ENCODE measurements at places on chromosomes 7 and 10. TPM values are rescaled to one million over a fixed set of nuclear protein-coding genes. Genes with fewer than 3 reads are reported as not detected.

Gene RAB11FIP2
- total RNA-seq, result 47.7 TPM

Gene TNS3
- total RNA-seq, result 67.3 TPM

Gene NEURL1
- under 0.01 TPM for total RNA-seq

Gene EPDR1
- 99.3 TPM for total RNA-seq

Gene GIMAP5
- not detected for total RNA-seq

Gene CHCHD3
- total RNA-seq, result 89.8 TPM

All from osteoblast (primary cell).